ACHN (cell line): ENCODE measurements at places on chromosomes 4 and X.

GRCh38 chr4:64940698-64941097 lies 531.4 kb upstream of the TECRL start:
- DNase-seq = no peak

DNA sequence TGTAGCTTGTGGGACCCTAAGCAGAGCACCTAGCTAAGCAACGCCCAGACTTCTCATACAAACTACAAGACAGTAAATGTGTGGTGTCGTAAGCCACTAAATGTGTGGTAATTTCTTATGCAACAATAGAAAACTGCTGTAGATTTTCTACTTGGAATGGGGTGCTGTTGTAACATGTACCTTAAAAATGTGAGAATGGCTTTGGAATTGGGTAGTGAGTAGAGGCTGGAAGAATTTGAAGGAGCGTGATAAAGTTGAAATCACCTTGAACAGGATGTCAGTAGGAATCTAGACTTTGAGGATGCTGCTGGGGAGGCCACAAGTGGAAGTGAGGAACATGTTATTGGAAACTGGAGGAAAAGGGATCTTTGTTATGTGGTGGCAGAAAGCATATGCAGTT lies 43.2 kb upstream of the FUNDC1 start:
- no peak for DNase-seq

DNA sequence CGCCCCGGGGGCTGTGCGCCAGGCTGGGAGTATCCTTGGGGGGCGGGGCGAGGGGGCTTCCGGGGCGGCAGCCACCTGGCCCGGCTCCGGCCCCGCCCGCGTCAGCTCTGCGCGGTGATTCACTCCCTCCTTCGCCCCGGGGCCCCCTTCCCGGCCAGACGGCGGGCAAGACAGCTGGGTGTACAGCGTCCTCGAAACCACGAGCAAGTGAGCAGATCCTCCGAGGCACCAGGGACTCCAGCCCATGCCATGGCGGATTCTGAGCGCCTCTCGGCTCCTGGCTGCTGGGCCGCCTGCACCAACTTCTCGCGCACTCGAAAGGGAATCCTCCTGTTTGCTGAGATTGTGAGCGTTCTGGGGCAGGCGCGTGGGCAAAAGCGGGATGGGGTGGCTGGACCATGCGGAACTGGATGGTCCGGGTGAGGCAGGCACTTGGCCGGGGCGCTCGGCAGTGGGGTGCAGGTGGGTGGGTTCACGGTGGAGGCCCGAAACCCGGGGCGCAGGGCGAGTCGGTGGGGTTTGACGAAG lies at the start of gene PLP2:
TSS of gene PLP2 (plus strand) at position 147 of the 528 bp plus-strand sequence. CDS start at position 250, 103 bp downstream.
- DNase-seq = peak; percentile 43

GRCh38 chr4:108567831-108568230 lies 52.5 kb upstream of the RPL34 start:
- DNase-seq = no peak

DNA sequence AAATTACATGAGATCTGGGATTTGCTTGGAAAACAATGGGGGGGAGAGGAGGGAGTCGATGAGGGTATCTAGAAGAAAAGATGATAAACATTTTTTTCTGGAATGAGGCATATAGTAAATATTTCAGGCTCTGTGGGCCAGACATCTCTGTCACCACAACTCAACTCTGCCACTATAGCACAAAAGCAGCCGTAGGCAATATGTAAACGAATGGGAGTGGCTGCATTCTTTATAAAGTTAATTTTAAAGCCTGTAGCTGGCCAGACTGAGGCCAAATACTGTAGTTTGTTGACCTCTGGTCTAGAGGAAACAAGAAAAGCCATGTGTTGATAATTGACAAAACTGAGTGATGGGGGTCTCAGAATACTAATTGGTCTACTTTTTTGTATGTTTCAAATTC lies 14.1 kb upstream of the TCEANC start:
- no peak for DNase-seq

GRCh38 chr4:76626686-76627465 lies 191.8 kb downstream of the SHROOM3 start:
- DNase-seq = peak; percentile 18

- DNase-seq = no peak
Observed at GRCh38 chr4:17327591-17327990, 184.3 kb downstream of the QDPR start.

- no peak for DNase-seq
Observed at GRCh38 chrX:37424000-37424429, 74.9 kb downstream of the PRRG1 start.

DNA sequence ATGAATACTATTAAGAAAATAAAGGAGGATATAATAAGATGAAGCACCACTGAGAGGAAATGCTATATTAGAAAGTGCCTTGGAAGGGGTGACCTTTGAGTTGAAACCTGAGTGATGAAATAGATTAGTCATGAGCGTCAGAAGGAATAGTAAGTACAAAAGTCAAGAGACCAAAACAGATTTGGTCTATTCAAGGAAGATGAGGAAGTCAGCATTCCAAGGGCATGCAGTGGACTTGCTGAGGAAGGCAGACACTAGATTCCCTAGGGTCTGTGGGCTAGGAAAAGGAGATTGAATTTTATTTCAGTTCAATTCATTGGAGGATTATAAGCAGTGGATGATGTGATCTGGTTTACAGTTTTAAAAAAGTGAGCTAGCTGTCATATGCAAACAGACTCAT lies 73.0 kb upstream of the WDFY3 start:
- DNase-seq = peak; percentile 3

GRCh38 chr4:8442596-8443358 lies 2.2 kb downstream of the TRMT44 start:
- DNase-seq = no peak

DNA sequence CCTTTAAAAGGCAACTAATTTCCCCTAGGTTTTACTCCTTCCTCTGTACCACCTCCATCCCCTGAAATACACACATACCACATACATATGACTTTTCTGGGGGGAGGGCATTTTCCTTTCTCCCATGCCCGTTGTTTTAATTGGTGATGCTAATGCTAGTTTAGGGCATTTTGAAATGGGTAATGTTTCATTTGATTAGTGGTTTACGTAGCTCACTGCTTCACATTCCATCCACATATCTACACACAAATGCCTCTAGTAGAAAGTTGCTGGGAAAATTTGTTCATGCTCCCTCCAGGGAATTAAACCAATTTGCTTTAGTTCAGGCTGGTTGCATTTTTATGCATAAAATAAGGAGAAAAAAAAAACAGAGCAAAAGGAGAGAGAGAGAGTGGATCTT lies 231.2 kb downstream of the FRAS1 start:
- no peak for DNase-seq

- no peak for DNase-seq
Observed at GRCh38 chr4:173521467-173522159, 8.4 kb downstream of the HAND2 start.

- DNase-seq = peak; percentile 22
Observed at GRCh38 chrX:67555578-67556203, 11.9 kb downstream of the AR start.

DNA sequence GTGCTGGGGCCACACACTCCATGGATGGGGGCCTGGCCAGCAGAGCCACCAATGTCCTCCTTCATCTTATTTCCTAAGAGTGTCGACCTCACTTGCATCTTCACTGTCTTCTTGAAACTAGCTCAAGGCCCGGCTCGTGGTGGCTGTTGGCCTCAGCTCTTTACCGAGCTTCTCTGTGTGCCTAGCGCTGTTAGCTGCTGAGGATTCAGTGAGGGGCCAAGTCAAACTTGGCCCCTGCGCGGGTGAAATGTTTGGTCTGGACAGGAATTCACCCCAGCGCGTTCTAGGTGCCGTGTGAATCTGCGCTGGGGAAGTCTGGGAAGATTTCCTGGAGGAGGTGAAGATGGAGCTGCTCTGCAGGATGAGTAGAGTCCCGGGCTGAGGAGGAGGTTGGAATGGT lies 8.5 kb downstream of the SORCS2 start:
- no peak for DNase-seq

- no peak for DNase-seq
Observed at GRCh38 chr4:8898419-8898818, 26.8 kb upstream of the HMX1 start.

GRCh38 chr4:242121-242848 lies 63.0 kb downstream of the ZNF732 start:
- peak; percentile 52 for DNase-seq

DNA sequence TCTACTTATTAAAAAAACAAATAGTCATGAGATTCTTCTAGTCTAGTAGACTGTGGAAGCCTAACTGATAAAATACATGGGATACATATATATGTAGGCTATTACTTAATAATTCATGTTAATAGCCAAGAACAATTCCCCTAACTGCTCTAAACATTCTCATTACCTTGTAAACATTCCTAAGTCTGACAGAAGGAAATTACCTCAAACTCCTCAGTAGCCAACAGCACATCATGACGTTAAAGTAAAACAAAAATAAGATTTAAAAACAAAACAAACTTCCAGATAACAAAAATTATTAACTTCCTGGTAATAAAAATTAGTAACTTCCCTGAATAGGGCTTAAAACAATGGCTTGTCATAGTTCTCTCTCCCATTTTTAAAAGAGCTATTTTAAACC lies 109.2 kb downstream of the WDFY3 start:
- no peak for DNase-seq

DNA sequence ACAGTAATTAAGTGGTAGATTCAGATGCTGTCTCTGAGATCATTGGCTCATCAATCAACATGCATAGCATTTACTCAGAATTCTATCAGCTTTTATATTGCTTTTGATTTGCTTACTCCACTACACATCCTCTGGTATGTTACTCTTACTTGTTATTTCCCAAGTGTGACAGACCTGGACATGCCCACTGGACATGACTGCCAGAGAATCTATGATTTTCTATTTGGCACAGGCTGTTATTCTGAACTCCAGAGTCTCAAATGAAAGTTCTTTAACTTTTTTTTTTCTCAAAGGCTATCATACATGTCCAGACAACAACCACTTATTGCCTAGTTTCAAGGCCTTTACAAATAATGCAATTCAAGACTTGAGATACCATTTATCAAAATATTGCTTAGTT lies 116.1 kb upstream of the ARHGAP24 start:
- DNase-seq = no peak

DNA sequence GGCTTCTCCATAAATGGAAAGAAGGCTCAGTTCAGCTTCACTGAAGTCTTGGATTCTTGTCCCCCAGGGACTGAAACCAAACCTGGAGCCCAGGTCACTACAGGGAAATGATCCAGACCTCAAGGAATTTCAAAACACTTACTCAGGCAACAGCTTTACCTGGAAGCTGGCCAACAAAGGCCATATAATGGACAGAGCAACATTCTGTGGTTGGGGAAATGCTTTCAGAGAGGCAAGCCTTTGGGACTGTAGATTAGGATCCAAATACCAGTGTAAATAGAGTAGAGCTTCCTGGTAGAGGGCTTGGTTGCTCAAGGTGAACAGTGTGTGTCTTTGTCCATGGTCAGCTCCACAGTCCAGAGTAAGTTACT lies 57.0 kb upstream of the PROM1 start:
- DNase-seq = peak; percentile 98

DNA sequence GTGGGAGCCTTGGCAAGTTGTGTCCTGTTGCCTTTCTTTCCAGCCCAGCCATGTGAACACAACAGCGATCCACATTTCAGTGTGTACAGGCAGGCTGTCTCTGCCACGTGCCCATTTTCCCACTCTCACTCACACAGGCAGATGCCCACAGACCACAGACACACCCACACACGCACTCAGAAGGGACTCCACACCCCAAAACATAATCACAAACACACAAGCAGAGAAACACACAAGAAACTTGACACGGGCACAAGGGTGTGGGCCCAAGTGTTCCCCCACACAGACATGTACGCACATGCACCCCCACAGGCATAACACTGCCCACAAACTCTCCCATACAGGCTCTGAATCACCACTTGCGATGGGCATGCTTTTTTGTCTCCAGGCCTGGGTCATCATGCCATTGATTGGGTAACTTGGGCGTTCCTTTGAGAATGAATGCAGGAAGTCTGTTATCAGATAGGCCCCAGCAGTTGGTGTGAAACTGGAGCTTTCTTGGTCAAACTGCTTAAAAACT lies 84.3 kb downstream of the NBDY start:
- DNase-seq = no peak

- no peak for DNase-seq
Observed at GRCh38 chr4:112120021-112120420, 25.2 kb upstream of the FAM241A start.

DNA sequence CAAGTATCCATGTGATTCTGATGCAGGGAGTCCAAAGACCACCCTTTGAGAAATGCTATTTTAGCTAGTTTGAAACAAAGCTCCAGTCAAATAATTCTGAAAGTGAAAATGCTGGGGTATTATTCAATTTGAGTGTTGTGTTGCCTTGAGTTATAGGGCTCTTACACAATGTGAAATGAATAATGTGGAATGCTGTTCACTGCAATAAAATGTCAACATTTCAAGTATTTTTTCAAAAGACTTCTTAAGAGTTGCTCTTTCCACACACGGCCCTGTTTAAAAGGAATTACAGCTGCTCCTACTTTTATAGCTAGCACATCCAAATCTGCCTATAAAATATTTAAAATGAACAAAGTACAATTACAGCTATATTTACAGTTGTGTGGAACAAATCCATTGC lies 27.5 kb upstream of the PLS3 start:
- no peak for DNase-seq

GRCh38 chrX:53437206-53437605 lies 3.0 kb upstream of the HSD17B10 start:
- DNase-seq = no peak

DNA sequence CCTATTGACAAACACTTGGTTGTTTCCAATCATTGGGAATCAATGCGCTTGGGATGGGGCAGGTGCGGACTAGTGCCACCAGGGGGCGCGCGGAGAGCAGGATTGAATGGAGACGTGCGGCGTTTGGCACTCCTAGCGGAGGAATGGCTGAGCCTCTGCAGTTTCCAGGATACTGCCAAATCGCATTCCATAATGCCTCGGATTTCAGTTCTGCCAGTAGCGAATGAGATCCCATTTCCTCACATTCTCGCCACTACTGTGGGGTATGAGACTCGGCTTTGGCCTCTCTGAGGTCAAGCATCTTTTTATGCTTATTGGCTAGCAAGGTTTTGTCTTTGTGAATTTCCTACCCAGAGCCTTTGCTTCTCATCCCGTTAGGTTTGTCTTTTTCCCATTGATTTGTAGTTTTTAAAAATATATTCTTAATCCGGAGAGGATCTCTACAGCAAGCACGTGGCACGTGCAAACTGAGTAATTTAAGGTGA lies 28.7 kb downstream of the CLDN34 start:
- peak; percentile 65 for DNase-seq

DNA sequence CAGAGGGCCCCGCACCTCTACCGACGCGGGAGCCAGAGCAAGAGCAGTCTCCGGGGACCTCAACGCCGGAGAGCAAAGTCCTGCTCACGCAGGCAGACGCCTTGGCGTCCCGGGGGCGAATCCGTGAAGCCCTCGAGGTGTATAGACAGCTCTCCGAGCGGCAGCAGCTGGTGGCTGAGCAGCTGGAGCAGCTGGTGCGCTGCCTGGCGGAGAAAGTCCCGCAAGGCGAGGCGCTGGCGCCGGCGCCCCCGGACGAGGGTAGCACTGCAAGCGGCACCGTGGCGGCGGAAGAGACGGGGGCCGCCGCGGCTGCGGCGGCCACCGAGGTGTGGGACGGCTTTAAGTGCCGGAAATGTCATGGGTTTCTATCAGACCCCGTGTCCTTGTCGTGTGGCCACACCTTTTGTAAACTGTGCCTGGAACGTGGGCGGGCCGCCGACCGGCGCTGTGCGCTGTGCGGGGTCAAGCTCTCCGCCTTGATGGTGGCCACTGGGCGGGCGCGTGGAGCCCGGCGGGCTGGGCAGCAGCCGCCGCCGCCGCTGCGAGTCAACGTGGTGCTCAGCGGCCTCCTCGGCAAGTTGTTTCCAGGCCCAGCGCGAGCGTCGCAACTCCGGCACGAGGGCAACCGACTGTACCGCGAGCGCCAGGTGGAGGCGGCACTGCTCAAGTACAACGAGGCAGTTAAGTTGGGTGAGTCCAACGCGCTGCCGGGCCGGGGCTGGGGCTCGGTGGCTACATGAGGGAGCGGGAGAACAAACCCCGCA lies 672 bp downstream of the LONRF3 start:
- peak; percentile 33 for DNase-seq
